ENCODE measurements at places on chromosomes 2 and 18.

GRCh38 chr2:88016960-88017779 lies 823 bp upstream of the RNU2-63P start:
- DNase-seq: no peak

- no peak for DNase-seq
Observed at GRCh38 chr18:73848656-73849055, 299.0 kb downstream of the FBXO15 start.

GRCh38 chr2:57711991-57712390 lies 334.6 kb upstream of the VRK2 start:
- DNase-seq: no peak

DNA sequence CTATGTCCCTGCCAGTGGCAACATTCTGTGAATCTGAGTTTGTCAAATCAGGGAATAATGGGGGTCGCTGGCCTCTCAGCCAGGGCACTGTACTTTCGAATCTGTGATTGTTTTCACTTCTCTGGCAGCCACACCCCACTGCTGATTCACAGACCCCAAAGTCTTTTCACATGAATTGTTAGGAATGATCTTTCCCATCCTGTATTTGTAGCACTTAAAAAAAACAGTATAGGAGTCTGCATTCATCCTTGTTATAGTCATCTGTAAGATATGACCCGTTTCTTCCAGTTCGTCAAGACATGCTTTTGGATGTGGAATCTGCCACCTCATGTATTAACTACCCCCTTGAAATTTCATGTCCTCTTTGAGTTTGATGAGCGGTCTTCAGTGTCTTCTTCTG lies 928 bp downstream of the NAGK start:
- DNase-seq: no peak

DNA sequence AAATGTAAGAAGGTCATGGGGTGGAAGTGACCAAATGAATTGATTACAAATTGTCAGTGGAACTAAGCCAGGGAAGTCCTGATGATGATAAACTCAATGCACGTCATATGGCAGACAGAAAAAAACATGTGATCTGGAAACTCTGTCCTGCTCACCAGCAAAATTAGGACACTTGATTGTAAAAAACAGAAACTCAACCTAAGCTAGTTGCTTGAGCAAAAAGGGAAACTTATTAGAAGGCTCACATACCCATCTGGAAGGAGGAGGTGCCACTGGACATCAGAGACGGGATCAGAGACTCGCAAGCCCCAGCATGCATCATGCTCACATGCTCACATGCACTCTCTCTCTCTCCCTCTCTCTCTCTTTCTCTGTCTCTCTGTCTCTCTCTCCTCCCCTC lies 96.8 kb downstream of the SP3 start:
- no peak for DNase-seq

DNA sequence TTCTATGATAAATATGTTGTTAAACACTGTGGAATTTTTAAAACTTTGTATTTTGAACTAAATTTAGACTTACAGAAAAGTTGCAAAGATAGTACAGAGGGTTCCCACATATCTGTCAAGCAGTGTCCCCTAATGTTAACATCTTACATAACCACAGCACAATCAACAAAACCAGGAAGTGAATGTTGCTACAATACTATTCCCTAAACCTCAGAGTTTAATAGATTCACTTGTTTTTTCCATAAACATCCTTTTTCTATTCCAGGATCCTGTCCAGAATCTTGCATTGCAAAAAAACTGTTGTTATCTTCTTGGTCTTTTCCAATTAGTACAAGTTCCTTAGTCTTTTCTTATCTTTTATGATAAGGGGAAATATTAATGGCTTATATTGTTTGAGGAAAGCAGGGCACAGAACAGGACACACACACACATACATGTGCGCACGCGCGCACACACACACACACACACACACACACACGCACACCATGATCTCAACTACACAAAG lies 251.1 kb upstream of the TRIB2 start:
- DNase-seq: no peak

DNA sequence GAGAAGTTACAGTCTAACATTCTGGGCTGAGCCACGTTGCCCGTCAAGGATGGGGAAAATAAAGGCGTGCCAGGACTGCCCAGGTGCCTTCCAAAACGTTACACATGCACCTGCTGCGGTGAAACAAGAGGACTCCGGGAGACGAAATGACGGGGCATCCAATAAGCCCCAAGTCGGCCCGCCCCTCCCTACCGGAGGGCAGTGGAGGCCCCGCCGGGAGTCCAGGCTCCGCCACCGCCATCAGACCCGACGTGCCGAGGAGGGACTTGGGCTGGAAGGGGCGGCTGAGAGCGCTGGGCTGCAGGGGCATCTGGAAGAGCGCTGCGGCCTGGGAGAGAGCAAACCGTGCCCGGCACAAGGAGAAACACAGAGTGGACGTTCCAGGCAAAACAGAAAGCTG lies 112.5 kb upstream of the GPC1 start:
- no peak for DNase-seq

Data from caudate nucleus (tissue), 63 donors.